Stimulated activated CD4-positive, alpha-beta T cell treated with anti-CD3 and anti-CD28 coated beads, Interleukin-15, amount 100 ng/mL, for 24 hours (primary cell): ENCODE measurements at places on chromosomes 12 and 14.

DNA sequence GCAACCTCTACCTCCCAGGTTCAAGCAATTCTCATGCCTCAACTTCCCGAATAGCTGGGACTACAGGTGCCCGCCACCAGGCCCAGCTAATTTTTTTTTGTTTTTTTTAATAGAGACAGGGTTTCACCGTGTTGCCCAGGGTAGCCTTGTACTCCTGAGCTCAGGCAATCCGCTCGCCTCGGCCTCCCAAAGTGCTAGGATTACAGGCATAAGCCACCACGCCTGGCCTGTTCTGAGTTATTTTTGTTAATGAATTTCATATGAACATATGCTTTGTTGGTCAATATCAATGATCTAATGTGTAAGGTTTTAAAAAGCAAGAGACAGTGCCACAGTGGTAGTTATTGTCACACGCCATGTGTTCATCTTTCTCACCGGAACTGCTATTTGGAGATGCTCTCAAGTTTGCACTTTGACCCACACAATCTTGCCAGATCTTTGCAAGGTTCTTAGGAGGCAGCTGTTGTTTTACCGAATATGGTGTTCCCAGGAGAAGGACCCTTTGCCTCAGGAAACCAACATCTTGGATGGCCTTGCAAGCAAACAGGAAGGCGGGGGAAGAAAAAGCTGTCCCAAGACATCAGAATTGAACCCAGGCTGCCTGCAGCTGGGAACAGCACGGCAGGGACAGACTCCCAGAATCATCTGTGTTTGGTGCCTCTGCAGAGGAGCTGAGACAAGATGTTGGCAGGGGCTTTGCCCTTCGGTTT lies 30.0 kb downstream of the GALNT16 start:
- DNase-seq = no peak

- no peak for DNase-seq
Observed at GRCh38 chr12:27549236-27549800, 25.3 kb downstream of the PPFIBP1 start.

GRCh38 chr14:104168603-104169002 lies 30.2 kb downstream of the KIF26A start:
- no peak for DNase-seq

DNA sequence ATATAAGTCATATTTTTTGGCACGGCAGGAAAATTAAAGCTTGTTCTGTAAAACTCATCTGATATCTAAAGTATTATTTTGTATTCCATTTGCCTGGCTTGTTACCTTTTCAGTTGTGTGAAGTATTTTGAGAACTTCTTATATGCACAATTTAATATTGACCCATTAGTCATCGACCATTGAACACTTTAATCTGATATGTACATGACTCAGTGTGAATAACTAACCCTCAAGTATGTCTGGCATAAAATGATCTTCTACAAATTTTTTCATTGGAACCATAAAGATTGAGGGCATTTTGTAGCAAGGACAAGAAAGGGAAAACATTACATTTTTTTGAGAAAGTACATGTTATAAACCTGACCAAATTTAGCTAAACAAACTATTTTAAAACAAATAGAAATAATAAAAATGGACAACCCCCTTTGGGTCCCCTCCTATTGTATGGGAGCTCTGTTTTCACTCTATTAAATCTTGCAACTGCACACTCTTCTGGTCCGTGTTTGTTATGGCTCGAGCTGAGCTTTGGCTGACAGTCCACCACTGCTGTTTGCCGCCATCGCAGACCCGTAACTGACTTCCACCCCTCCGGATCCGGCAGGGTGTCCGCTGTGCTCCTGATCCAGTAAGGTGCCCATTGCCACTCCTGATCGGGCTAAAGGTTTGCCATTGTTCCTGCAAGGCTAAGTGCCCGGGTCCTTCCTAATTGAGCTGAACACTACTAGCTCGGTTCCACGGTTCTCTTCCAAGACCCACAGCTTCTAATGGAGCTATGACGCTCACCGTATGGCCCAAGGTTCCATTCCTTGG lies 118.8 kb downstream of the SLC6A15 start:
- DNase-seq = no peak

- no peak for DNase-seq
Observed at GRCh38 chr14:73422515-73422914, 35.8 kb downstream of the NUMB start.

DNA sequence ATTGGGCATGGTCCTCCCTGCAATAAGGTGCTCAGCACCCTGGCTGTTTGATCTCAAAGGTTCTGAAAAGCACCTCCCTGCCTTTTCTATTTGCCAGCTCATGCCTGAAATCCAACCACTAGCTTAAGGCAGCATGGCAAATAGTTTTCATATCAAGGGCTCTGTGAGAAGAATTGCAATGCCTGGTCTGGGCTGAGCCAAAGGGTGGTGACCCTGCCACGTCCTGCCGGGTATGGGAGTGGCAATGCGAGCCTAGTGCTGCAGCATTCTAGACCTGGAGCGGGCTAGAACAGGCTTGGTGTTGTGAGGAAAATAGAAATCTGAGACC lies 2.3 kb upstream of the SCNN1A start:
- no peak for DNase-seq

- no peak for DNase-seq
Observed at GRCh38 chr14:60661721-60662120, 12.4 kb upstream of the SIX1 start.

DNA sequence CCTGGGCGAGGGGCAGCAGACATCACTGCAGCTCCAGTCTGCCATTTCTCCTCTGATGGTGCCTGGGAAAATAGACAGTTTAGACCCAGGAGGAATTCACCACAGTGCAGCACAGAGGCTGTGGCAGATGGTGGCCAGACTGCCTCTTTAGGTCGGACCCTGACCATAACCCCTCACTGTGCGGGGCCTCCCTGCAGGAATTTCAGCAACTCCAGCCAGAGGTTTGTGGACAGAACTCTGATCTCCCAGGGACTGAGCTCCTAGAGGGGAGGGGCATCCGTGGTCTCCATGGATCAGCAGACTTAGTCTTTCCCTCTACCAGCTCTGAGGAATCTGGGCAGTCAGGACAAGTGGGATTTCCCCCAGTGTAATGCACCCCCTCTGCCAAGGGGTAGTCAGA lies 106.5 kb downstream of the ZC3H14 start:
- no peak for DNase-seq

GRCh38 chr14:99478128-99478527 lies 2.5 kb downstream of the SETD3 start:
- DNase-seq = no peak

DNA sequence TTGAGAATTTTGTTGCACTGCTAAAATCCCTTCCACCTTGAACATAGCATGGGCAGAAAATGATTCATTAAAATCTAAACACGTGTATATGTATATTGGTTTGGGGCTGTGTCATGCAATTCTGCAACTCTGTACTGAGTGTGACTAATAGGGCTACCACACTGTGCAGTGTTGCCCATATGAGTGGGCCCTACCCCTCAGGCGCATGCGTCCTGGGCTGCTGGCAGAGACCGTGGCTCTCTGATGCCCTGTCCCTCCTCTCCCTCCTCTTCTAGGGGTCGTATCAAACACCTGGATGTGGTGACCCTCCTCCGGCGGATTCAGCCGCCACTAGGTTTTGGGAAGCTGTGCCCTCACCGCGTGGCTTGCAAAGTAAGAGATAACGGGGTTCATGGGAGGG lies 128.4 kb upstream of the FKBP4 start:
- DNase-seq = no peak

GRCh38 chr12:4141348-4142270 lies 132.0 kb upstream of the CCND2 start:
- DNase-seq = no peak

GRCh38 chr12:43891856-43892574 lies 56.1 kb downstream of the TMEM117 start:
- DNase-seq = no peak

DNA sequence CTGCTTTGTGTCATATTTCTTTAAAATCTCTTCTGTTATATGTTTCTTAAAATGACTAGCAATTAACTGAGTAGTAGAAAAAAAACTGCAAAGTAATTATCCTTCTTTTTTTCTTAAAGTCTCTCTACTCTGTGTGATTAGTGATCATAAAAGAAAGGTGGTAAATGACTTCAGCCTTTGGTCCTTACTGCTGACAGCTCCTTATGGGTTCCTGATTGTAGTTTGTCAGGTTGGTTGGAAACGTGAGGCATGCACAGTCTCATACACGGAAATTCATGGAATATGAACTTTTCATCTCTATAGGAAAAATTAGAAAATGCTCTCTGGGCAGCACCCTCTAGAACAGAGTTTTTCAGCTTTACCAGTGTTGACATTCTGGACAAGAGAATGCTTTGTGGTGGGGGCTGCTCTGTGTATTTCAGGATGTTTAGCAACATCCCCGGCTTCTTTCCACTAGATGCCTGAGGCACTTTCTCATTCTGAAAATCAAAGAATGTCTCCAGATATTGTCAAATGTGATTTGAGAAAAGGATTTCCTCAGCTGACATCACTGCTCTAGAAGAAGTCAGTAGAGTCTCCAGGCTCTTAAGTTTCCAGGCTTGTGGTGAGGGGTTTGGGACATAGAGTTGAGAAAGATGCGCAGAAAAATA lies 121.0 kb downstream of the PIK3C2G start:
- DNase-seq = no peak

GRCh38 chr12:15534322-15534721 lies 212.0 kb downstream of the PTPRO start:
- no peak for DNase-seq

DNA sequence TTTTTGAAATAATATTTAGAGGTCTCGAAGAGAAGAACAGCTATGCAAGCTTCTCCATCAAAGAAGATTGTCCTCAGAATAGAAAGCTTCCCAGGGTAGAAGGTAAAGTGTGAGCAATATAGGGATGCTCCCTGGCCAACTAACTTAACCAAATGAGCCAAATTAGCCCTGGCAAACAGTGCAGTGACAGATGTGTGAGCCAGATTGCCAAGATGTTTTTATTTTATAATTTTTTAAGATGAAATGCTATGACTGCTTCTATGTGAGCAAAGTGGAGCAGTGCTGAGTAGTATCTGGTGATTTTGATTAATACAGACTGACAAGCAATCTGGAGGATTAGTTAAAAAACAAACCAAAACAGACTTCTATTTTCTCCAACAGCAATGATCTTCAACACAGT lies 202.1 kb downstream of the NOVA1 start:
- no peak for DNase-seq

DNA sequence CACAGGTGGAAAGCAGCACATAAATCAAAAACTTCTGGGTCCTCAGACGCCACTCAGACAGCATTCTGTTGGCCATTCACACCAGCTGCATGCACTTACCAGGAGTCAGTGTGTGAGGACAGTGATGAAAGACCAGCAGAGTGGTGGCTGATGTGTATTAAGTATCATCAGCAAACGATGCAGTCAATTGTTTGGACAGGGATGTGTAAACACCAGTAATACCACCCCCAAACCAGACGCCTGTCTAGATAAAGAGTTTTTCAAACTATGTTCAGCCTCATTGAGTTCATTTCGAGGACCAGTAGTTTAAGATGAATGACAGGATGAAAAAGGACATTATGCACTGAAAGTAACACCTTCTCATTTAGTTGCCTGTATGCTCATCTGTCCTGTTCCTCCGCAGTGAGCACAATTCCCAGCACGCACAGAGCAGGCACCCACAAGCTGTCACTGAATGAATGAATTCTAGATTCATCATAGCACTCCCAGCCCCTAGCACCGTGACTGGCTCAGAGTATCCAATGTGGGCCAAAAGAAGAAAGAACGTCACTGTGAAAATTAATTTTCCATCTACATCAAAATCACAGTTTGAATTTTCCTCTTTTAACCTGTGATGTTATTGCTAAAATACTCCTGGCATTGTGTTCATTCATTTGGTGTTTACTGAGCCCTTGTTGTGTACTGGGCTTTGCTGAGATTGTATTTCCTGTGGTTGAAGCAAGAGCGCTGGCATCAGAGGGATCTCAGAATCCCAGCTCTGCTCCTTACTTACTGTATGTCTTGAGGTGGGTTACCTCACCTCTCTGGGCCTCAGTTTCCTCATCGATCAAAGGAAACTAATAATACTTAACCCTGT lies 124.8 kb upstream of the NOS1 start:
- no peak for DNase-seq

- no peak for DNase-seq
Observed at GRCh38 chr12:97552410-97553121, 90.0 kb downstream of the RMST start.

DNA sequence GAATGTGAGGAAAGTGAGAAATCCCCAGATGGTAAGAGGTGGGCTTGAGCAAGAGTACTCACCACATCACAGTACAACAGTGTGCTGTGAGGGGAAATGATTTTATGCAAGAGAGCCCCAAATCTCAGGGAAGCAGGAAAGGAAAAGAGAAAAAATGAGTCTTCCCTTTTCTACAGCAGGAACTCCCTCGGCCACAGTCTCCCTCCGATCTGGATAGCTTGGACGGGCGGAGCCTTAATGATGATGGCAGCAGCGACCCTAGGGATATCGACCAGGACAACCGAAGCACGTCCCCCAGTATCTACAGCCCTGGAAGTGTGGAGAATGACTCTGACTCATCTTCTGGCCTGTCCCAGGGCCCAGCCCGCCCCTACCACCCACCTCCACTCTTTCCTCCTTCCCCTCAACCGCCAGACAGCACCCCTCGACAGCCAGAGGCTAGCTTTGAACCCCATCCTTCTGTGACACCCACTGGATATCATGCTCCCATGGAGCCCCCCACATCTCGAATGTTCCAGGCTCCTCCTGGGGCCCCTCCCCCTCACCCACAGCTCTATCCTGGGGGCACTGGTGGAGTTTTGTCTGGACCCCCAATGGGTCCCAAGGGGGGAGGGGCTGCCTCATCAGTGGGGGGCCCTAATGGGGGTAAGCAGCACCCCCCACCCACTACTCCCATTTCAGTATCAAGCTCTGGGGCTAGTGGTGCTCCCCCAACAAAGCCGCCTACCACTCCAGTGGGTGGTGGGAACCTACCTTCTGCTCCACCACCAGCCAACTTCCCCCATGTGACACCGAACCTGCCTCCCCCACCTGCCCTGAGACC lies 7.8 kb downstream of the ATN1 start:
- peak; percentile 10 for DNase-seq

DNA sequence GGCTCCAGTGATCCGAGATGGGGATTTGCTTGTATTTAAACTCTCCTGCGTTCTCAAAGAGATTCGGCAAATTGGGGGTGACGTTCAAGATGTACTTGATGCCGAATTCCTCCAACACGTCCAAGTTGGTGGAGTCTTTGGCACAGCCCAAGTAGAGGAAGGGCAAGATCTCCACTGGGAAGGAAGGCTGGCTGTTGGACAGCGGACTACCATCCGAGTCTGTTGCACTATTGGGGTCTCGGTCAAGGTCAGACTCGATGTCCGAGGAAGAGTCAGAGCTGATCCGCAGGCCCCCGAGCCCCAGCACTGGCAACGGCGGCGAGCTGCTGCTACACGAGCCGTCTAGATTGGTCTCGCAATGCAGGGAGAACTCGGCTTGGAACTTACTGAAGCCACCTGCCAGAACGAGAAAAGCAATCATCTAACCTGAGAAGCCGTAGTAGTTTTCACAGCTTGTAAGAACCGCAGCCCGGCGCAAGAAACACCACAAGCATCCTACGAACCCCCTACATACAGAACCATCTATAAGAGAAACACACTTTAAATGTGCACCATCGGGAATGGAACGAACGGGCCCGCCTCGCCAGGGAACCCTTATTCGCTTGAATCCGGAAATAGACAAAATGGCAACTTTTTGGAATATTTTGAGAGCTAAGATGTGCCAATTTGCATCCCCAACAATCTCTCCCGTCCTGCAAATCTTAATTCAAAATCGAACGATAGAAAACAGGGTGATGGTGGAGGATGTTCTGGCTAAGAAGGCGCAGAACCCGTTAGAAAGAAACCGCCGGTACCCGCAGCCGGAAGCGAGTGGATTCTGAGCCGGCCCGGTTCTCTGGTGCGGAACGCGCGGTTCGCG lies 1.4 kb downstream of the DUSP6 start:
- peak; percentile 40 for DNase-seq
